NCI-H2029 treated with DMSO at 0.1 percent for 48 hours (cell line): ENCODE measurements at places on chromosomes 3 and 15.

GRCh38 chr3:121739902-121740301 lies 9.6 kb downstream of the GOLGB1 start:
- no peak for DNase-seq

- DNase-seq = no peak
Measured at GRCh38 chr15:53713218-53713617, 46.2 kb downstream of the WDR72 start.

GRCh38 chr15:84981711-84982300 lies at the start of gene PDE8A:
PDE8A (plus strand) TSS chr15:84981856; CDS start chr15:84982163, 307 bp downstream.
- DNase-seq = no peak

DNA sequence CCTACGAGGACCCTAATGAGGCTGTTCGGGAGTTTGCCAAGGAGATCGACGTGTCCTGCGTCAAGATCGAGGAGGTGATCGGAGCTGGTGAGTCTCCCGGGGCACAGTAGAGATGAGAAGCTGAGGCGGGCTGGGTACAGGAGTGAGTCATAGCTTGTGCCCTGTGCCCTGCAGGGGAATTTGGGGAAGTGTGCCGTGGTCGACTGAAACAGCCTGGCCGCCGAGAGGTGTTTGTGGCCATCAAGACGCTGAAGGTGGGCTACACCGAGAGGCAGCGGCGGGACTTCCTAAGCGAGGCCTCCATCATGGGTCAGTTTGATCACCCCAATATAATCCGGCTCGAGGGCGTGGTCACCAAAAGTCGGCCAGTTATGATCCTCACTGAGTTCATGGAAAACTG lies 17.9 kb downstream of the EPHB3 start:
- DNase-seq = no peak

DNA sequence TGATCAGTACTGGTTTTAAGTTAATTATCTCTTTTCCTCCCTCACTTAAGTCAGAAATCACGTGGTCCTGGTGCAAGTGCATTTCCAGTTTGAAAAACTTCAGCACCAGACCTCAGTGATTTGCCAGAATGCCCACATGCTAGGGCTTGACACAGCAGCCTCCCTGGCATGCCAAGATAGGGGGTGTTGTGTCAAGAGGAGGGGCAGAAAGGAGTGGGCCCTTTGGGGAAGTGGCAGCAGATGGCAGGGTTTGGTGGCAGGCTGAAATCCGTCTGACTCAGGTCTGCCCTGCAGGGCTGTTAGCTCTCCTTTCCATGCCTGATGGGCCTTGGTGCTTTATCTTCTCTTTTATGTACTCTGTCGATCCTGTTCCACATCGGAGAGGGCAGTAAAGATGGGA lies 23.4 kb downstream of the PXK start:
- no peak for DNase-seq

DNA sequence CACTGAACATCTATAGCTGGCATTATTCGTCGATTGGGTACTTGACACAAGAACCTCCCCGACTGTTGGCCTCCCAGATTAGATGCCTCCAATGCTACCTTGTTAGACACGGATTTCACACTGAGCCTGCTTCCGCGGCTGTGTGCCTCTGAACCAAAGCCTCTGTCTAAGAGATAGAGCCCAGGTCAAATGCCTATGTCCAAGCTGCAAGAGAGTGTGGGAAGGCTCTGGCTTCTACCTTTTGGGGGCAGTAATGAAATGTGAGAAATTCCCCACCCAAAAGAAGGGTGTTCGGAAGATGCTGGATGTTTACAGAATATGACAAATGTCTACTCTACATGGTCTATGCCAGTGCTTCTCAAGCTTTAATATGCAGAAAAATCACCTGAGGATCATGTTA lies 2.0 kb upstream of the RPUSD2 start:
- no peak for DNase-seq

DNA sequence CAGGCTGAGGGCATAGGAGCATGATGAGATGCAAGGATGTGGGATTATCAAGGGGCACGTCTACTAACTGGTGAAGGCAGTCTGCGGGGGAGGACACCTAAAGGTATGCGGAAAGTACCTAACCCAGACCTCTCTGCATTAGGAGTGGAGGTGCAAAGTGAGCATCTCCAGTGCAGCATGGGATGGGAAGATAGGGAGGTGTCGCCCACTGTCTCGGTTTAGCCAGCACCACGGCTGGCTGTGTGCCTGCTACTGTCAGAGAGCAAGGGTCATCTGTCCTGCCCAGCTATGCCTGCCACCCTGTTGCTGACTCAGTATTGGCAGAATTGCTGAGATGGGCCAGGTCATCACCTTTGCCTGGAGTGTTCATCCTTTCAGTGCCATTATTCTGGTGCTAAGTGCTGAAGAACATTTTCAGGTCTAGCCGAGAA lies 40.1 kb downstream of the OXNAD1 start:
- DNase-seq = no peak

DNA sequence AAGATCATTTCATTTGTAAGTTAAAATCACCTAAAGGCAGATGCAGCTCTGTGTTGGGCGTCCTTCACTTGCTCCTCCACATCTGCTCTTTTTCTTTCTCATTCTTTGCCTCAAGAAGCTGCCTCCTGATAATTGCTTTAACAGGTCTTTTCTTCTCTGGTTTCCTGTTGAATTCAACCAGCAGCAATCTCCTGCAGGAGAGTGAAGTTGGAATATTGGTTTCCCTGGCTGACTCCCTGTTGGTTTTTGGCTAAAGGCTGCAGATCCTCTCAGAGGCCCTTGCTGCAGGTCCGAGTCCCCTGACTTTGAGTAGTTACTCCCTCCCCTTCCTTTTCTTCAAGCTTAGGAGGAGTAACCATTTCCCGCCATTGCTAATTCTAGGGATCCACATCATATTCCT lies 4.2 kb downstream of the TP63 start:
- DNase-seq = no peak

- DNase-seq = no peak
Measured at GRCh38 chr3:169658311-169658931, 5.1 kb downstream of the MECOM start.

DNA sequence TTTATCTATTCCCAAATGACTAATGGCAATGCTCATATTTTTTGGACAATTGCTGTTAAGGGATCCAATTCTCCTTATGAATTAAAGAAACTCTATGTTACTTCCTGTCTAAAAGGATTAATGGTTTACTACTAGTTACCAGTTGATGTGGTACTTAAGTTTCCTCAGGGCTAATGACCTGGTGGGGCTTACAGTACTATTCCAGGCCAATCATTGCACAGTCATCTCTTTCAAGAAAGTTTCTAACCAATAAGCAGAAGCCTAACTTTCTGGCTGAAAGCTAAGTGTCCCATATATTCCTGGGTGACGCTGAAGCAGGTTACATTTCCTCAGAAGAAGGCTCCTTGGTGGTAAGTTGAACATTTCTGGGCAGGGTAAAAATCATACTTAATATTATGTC lies at the start of gene SLC12A1:
TSS of gene SLC12A1 (plus strand) at position 322 of the 400 bp plus-strand sequence. CDS start 1,418 bp downstream, outside the sequence.
- no peak for DNase-seq

DNA sequence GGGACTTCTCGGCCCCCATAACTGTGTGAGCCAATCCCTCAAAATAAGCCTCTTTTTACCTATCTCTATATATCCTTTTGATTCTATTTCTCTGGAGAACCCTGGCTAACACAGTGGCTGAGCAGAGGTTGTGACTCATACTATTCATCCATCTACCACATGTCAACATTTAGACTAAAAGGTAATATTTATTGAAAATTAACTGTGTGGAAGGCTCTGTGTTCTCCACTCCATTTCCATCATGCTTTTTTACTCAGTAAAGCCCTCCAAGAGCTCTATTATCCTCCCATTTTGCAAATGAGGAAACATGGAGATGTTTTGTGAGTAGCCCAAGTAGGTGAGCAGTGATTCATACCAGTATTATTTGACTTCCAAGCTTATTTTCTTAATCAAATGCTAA lies 217.9 kb upstream of the DCBLD2 start:
- no peak for DNase-seq

- no peak for DNase-seq
Measured at GRCh38 chr3:117964814-117965213, 1069.8 kb downstream of the IGSF11 start.

DNA sequence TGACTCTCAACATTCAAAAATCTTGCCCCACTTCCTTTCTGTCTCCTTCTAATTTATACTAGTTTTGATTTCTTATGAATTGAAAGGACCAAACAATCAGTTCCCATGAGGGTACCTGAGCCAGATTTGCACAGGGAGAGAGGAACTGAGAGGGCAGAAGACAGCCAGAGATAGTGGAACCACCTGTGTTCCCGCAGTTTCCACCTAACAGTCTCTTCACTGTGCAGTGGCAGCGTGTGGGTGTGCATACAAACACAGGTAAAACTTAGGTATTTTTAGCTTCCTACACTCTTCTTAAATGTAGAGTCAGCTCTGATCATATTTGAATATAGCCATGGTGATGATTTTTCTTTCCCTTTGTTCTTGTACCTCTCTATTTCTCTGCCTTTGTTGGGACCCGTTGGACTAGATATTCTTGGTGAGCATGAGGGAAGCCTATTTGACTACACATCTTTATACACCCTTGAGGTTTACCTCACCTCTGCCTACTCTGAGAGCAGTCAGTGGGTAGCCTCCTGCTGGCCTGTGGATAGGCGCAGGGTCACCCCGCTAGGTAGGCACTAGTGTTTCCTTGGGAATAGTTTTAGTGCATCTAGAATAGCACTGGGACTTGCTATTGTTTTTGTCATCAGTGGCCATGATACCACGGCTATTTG lies 58.8 kb downstream of the MAP3K13 start:
- DNase-seq = no peak

- DNase-seq = no peak
Measured at GRCh38 chr3:27089068-27089467, 280.1 kb downstream of the NEK10 start.

DNA sequence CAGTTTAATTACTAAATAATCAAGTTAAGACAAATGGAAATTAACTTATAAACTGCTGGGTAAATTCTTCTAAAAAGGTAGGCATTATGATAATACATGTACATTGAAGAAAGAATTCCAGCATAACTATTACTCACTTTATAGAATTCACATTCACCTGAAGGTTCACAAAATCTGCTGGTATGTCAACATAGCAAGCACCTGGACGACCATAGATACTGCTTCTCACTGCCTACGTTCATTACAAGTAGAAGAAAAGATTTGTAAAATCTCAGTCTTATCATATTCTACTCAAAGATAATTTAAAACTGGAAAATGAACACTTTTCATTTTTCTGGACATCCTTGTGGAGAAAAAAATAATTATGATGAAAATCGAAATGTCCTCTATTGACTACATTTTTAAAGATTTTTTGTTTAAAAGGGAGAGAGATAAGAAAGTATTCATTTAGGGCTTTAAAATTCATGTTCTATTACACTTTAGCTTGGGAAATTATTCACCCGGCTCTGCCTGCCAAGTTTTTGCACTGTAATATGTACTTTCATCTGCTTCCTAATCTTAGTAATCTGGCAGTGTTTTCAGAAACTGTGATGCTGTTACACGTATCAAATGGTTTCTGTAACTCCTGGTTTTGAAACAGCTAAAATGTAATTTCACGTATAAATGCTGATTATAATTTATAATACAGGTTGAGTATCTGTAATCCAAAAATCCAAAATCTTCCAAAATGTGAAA lies 16.1 kb downstream of the HACL1 start:
- no peak for DNase-seq

GRCh38 chr3:113501597-113501996 lies 13.4 kb downstream of the SPICE1 start:
- DNase-seq = no peak

DNA sequence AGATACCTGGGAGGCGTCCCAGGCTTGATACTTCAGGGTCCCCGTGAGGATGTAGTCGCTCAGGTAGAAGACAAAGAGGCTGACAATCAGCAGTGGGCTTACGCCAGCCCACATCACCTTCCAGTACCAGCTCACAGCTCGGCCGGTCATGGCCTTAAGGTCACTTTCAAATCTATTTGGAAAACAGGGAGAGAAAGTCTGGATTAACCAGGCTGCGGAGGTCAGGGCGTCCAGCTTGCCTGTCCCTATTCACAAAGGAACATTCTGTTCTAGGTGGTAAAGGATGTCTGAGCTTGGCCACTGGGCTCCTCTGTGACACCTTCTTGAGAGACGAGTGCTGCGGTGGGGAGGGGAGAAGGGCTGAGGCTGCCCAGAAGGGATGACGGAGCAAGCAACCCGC lies 36.5 kb downstream of the SLC6A20 start:
- no peak for DNase-seq

DNA sequence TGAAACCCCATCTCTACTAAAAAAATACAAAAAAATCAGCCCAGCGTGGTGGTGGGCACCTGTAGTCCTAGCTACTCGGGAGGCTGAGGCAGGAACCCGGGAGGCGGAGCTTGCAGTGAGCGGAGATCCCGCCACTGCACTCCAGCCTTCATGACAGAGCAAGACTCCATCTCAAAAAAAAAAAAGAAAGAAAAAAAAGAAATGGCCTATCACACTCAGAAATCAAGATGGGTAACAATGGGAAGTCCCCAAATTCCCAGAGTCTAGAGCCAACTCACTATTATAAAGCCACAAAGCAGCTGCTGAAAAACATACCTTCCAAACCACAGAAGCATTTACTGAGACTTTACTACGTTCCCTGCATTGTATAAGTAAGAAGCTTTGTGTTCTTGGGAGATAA lies 7.5 kb downstream of the HDGFL3 start:
- no peak for DNase-seq

DNA sequence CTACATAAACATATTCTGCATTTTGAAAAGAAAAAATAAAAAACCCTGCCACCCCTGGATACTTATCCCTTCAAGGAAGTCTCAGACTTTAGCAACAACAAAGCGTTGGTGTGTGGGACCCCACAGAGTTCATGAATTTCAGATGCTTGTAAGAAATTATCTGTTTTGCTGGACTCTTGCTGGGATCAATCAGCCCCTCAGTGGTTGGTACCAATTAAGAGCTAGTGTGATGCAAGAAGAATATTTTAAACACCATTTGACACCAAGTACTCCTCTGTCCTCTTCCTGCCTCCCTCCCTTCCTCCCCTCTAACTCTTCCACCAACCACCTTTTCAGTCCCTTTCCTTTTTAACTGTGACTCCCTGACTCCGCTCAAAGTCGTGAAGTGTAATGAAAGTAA lies 51.5 kb downstream of the SST start:
- no peak for DNase-seq

- no peak for DNase-seq
Measured at GRCh38 chr3:99250821-99251355, 349.4 kb upstream of the DCBLD2 start.

- DNase-seq = no peak
Measured at GRCh38 chr3:117817103-117817502, 1107.5 kb downstream of the TUSC7 start.

GRCh38 chr3:176321099-176321498 lies 876.2 kb downstream of the TBL1XR1 start:
- no peak for DNase-seq

DNA sequence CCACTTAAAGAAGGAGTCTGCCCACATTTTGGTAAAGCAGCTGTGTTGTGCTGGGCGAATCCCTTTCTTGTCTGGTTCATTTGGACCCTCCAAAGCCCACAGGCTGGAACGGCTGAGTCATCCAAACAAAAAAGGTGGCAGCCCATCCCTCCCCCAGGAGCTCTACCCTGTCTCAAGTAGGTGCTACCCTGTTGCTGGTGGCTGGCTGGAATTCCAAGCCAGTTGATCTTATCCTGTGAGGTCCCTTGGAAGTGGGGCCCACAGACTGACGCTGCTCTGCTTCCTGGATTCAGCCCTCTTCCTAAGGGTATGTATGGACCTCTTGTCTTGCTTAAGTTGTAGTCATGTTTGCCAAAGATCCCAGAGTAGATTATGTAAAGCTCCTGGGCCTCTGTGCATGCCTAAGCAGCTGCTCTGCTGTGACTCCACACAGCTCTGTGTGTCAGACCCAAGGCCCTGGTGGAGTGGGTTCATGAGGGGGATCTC lies 44.5 kb downstream of the CCR1 start:
- no peak for DNase-seq

GRCh38 chr15:67267440-67267839 lies 12.9 kb downstream of the IQCH start:
- no peak for DNase-seq

GRCh38 chr3:79976466-79976865 lies 208.7 kb upstream of the ROBO1 start:
- no peak for DNase-seq
